Germinal center (tissue), 1 donor: ENCODE measurements at places on chromosomes 2 and 18.

DNA sequence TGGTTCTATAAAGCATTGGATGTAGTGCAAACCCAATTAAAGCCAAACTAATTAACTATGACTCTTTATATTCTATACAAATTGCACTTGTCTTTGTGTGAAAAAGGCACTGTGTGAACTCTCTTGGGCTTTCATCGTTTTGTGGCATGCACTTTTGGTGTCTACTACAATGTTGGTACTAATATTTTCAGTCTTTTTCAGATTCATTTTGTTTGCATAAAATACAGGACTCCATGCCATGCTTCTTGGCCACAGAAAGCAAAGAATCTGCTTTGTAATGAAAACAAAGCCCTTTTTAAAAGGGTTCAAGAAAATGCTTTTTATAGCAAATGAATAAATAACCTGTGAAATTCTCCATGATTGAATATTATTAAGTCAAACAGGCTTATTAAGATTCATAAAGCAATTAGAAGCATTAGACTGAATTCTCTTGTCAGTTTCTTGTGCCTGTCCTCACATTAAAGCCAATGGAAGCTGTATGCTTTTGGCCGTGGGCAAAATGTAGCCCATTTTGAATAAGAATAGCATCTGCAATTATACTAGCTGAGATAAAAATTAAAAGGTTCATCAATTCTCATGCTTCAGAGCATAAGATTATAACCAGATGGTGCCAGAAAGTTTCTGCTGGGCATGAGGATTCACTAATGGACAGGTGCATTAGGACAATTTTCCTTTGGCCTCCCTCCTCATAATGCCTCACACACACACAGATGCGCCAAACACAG is 1665.2 kb downstream of the SUCLG1 start:
- DNase-seq, result no peak

GRCh38 chr2:236815746-236816145 is 246.1 kb downstream of the ACKR3 start:
- DNase-seq, result no peak

DNA sequence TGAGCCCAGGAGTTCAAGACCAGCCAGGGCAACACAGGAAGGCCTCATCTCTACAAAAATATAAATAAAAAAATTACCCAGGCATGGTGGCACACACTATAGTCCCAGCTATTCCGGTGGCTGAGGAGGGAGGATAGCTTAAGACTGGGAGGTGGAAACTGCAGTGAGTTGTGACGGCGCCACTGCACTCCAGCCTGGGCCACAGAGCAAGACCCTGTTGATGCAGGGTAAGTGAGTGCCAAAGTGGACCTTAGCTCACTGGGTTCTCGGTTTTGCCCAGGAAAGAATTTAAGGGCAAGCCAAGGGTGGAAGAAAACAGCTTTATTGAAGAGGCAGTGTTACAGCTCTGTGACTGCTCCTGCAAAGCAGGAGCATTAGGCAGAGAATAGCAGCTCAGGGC is 6.9 kb upstream of the ERICH2 start:
- no peak for DNase-seq

DNA sequence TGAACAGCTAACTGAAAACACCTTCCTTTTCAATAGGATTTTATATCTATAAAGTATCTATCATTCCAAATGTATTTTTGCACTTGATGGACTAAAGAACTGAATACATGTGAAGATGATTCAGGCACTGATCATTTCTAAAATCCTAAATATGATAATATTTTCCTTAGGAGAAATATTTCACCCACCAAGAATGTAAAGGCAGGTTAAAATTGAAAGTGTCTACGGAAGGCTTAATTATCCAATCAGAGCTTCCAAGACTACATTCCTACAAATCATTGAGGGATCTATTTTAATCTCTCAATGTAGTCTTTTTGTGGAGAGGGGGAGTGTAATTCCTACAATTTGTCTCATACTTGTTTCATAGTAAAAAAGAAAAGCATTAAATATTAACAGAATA is 3.6 kb downstream of the GALNT3 start:
- DNase-seq, result no peak

DNA sequence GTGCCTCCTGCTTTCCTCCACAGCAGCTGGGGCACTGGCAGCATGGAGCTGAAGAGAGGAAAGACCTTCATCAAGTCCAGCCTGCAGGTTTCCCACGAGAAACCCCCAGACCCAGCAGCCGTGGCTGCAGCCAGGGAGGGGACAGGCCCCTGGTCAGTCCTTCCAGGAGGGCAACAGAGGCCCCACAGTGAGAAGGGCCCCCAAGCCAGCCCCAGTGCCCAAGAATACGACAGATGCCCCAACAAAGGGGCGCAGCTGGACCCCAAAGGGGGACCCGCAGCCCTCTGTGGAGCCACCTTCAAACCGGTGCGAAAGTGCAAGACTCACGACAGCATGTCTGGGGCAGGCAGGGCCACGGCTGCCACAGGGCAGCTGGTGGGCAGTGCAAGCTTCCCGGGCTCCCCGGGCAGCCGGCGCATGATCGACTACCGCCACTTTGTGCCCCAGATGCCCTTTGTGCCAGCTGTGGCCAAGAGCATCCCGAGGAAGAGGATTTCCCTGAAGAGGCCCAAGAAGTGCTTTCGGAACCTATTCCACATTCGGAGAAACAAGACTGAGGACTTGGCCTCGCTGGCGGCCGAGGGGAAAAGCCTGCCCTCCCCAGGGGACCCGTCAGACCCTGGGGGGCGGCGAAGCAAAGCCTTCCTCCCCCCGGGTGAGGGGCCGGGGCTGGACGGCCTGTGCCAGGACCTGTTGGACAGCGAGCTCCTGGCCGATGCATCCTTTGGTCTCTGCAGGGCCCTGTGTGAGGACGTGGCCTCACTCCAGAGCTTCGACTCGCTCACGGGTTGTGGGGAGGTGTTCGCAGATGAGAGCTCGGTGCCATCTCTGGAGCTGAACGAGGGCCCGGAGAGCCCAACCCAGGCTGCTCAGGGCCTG is 6.9 kb downstream of the AMER3 start:
- no peak for DNase-seq

GRCh38 chr2:107093426-107093957 is 207.5 kb upstream of the ST6GAL2 start:
- DNase-seq, result no peak

DNA sequence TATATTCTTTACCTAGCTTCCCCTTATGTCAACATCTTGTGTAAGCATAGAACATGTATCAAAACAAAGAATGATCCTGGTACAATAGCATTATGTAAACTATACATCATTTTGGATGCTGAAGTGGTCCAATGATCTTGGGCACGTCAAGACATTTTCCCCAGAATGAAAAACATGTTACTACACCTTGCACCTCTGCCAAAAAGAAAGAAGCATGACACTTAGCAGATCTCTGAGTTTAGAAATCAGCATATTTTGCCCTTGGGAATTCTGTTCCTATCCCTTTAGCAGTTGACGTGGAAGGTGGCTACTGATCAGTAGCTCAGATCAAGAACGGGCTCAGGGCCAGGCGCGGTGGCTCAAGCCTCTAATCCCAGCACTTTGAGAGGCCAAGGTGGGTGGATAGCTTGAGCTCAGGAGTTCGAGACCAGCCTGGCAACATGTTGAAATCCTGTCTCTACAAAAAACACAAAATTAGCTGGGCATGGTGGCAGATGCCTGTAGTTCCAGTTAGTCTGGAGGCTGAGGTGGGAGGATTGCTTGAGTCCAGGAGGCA is 1.7 kb upstream of the LCLAT1 start:
- DNase-seq, result no peak

DNA sequence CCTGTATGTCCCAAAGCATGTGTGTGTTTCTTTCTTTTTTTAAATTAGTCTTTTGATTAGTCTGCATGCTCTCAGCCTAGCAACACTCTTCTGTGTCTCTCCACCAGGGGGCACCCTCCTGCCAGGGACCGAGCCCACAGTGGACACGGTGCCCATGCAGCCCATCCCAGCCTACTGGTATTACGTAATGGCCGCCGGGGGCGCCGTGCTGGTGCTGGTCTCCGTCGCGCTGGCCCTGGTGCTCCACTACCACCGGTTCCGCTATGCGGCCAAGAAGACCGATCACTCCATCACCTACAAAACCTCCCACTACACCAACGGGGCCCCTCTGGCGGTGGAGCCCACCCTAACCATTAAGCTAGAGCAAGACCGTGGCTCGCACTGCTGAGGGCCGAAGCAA is 93.8 kb downstream of the NRP2 start:
- peak; percentile 33 for DNase-seq

DNA sequence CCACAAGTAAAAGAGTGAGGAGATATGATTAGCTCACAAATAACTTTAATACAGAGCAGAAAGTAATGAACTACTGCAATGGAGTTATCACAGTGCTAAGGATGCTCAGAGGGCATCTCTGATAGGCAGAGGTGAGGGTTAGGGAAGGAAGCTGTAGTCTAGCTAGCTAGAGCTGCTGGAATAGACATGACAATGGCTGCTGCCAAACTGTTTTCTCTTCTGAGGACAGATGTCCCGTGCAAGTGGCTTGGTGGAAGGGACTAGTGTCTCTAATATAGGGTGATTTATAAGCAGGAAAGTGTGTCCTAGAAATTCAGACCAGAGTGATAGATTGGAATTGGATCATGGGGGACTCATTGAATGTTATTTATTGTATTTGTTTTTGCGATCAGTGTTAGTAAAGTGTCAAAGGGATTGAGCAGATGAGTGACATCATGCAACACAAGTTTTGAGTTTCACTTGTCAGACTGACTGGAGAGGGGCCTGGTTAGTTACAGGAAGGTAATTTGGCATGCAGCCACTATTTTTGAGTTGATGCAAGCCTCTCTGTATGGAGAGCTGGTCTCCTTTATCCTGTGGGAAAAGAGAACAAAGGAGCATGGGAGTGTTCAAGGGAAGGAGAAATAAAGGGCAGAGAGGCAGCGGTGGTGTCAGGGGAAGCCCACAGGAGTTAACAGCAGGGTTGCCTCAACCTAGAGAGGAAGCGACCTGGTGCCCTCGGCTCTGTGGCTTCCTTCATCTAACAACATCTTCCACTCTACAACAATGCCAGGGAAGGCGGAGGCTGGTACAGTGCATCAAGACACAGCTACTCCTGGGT is 1.9 kb downstream of the CTLA4 start:
- DNase-seq, result no peak

GRCh38 chr2:14936426-14936825 is 303.9 kb downstream of the LRATD1 start:
- no peak for DNase-seq
